NCI-H2029 treated with DMSO at 0.1 percent for 48 hours (cell line): ENCODE measurements at places on chromosomes 13 and 19.
A peak's percentile ranks its signal among the peaks of the same experiment; 100 is the strongest.

GRCh38 chr19:7397687-7398086, 49.0 kb downstream of the ARHGEF18 start:
- DNase-seq = no peak

DNA sequence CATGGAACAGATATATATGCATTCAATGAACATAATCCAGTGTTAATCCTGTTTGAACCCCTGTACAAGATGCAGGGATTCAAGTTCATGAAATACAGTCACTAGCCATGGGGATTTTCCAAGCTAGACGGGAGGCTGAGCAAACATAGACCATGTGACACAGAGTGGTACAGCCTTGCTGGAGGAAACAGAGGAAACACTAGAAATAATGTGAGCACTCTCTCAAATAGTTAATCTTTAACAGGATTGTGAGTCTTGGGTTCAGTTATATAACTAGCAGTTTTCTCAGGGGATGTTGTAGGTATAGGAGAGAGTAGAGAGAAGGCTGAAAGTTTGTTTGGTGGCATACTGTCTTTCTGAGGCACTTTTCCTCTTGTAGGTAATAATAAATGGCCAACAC, 13.9 kb upstream of the LGALS16 start:
- no peak for DNase-seq

DNA sequence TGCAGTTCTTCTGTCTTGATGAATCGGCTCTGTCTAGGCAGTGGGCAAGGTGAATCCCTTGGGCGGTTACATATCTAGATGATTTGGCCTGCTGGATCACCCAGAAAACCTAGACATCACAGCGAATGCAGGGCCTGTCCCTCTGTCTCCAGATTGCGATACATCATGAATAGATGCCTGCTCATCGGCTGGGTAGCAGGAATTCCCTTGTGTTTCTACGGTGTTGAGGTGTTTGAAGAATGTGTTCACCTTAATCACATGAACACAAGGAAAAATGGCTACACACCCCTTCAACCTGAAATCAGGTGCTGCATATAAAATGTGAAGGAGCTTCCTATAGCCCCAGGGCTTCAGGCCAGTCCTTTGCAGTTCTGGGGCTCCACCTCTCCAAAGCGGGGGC, 281.2 kb downstream of the SHISA2 start:
- DNase-seq = no peak

- peak; percentile 19 for DNase-seq
Measured at GRCh38 chr19:35041548-35042055, at the start of gene HPN. HPN (plus strand) TSS chr19:35041721; CDS start chr19:35042507, 786 bp downstream.

DNA sequence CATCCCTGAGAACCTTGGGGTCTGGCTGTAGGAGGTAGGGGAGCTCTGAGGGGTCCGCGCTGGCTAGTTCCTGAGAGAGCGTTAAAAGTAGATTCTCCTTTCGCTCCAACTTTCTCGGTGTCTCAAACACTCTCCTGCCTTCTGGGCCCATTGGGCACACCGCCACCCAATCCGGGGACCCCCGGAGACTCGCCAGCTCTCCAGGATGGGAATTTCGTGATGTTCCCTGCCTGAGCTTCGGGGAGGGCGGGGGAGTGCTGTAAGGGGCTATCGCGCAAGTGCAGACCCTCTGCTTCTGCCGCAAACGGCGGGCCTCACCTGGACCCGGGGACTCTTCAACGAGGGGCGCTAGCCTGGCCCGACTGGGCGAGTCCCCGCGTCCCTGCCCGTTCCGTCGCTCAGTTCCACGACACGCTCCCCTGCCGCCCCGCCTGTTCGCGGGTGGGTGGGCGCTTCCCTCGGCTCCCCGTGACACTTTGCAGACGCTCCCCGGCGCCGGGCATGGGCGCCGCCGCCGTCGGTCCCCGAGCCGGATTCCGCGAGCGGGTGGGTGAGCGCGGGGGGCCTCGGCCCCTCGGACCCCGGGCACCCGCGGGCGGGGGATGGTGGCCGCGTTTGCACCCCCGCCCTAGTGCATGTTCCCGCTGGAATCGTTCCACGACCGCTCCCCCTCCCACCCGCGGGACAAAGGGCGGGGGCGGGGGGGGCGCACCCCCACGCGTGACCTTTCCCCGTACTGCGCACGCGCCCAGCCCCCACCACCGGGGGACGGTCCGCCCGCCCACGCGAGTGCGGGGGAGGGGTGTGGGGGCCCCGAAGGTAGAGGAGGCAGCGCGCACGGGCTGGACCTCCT, at the start of gene CCDC106:
CCDC106 (plus strand) TSS at position 481 of the 853 bp plus-strand sequence. CDS start 835 bp downstream, outside the sequence.
- DNase-seq = no peak

GRCh38 chr13:30140973-30141372, 166.4 kb downstream of the KATNAL1 start:
- no peak for DNase-seq

DNA sequence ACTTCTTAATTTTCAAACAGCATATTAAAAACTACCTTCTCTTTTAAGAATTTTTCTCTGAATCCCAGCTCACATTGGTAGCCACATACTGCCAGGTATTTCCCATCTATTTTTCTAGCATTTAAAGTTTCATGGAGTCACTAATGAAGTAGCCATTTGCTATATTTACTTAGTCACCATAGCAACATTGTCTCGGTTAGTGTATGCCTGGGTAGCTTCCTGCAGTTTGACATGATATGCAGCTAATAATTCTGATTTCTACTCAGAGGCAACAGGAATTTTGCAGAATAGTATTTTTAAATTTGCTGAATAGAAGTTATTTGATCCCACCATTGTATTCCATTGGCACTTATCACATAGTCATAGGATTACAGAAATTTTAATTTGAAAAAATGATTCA, 30.9 kb upstream of the KCTD4 start:
- DNase-seq = no peak

DNA sequence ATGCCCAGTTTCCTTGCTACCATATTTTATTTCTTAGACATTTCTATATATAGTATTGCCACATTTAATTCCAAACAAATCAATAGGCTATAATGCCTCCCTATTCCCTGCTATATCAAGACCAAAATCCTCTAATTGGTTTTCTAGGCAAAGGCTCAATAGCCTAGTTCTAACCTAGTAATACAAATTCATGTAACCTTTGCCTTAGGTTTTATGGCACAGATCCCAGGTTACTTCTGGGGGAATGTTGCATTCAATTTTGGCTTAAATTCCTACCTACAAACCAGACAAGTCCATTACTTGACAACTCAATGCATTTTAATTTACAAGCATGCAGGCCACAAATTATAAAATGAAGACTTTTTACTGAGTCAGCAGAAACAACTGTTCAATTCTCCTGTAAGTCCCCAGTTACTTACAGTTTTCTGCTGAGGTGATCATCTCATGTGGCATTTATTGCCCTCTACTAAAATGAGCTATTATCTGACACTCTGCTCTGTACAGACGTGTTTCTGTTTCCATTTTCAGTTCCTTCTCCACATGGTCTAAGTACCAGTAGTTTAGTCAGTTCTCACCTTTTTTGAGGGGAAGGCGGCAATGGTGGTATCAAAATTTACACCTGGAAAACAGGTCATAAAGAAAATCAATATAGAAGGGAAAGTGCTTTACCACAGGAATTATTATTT, 11.7 kb downstream of the KCNRG start:
- DNase-seq = no peak

GRCh38 chr19:46725036-46725820, 8.3 kb upstream of the PRKD2 start:
- DNase-seq = no peak

DNA sequence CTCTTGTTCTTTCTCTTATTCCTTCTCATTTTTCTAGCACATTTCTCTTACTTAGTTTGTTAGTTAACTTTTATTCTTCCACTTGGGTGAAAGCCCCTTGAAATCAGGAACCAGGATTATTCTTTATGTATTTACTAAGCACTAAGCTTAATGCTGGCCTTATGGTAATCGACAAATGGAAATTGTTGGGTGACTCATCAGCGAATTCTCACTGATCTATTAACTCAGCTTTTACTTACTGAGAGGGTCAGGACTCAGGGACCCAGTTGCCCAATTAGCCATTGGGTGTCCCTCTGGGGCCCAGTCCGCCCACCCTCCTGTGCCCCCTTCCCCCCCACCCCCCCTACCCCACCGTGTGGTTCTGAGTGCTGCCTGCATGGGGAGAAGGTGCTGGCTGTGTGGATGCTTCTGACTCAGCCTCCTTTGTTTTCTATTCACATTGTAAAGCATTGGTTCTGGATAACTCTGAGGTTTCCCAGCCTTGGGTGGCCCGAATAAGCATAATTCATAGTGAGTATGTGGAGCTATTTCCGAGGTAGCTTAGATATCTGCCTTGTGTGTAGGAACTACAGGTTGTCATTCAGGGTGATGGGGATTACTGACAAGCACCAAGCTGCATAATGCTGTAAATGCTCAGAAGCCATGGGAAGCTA, 240.9 kb downstream of the FGF9 start:
- DNase-seq = no peak

DNA sequence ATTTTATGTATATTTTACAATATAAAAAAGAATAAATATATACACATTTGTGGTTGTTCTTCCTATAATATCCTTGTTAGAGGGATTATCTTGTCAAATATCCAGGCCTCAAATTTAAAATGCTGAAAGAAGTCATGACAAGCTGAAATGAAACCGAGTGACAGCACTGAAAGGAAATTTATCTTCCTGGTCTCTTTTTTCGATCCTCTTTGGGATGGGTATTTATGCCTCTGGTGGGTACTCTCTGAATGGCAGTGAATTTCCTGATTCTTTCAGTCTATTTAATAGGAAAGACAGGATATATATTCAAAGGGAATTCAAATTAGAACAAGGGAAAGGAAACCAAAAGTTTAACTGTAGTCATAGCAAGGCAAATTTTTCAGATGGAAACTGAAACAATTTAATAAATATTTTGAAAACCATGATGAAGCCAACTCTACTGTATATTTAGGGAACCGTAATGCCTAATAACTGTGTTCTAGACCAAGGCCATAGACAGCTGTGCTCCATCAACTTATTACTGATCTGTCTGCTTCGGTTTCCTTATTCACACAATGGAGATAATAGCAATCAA, 97.9 kb downstream of the DLEU7 start:
- DNase-seq = no peak

DNA sequence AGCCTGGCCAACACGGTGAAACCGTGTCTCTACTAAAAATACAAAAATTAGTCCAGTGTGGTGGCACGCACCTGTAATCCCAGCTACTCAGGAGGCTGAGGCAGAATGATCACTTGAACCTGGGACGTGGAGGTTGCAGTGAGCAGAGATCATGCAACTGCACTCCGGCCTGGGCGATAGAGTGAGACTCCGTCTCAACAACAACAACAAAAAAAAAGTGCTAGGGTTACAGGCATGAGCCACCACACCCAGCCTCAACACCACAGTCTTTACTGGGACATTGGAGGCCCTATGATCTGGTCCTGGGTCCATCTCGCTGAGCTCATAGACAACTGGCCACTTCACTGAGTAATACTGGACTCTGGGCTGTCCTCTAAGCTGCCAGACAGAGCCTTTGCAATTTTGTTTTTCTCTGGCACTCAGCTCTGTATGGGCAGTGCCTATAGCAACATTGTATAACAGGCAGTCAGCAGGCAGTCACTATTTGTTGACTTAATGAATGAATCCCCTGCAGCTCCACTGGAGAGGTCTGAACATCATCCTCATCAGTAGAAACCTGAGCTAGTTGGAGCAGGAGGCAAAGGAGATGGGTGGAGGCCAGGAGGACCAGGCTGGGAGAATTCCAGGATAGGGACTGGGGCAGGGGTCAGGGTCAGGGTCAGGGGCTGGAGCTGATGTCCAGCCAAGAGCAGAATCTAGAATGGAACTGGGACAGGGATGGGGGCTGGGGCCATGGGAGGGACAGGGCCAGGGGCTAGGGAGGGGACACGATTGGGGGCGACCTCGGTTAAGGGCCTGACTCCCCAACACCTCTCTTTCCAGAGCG, 8.1 kb downstream of the BLOC1S3 start:
- no peak for DNase-seq

- DNase-seq = no peak
Measured at GRCh38 chr13:52961256-52961910, 67.2 kb upstream of the OLFM4 start.

DNA sequence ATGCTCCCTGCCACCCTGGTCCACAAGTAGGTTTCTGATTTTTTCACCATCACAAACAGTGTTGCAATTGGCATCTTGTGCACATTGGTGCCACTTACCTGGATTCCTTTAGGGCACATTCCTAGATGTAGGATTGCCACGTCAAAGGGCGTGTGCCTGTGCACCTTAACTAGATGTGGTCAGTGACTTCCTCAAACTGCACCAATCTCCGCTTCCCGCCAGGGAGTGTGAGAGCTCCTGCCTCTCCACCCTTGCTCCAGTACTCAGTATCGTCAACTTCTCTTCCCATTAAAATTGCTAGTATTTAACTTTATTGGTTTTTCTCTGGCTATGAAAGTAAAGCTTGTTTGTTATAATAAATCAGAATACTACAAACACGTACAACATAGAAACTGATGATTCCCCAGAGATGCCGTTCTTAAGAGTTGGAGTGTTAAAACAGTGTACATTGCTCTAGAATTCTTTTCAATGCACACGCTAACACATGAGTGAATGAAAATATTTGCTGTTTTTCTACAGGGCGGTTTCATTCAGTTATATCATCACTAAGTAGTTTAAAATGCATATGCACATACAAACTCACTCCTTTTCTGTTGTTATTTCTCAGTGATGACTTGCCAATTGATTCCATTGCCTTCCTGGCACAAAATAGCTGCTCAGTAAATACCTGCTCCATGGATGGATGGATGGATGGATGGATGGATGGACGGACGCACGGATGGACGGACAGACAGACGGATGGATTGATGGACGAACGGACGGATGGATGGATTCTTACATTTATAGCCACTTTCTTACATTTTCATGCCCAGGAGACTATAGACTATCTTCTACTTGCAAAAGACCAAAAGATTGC, 23.4 kb downstream of the CCNE1 start:
- no peak for DNase-seq

DNA sequence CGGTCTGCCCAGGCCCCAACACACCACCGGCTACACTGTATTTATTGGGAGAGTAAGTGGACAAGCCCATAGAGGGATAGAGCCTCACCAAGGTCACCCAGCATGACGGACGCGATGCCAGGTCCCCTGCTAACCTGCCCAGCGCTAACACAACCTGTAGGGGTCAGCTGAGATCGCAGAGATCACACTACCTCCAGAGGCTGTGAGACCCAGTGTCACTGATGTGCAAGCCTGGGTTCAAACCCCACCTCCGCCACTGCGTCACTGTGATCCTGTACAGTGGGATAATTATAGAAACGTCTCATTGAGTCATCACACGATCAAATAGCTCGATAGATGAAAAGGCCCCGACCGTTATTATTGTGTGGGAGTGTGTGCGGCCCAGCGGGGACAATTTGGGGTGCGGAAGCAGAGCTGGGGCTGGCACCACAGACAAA, 10.6 kb upstream of the TLE2 start:
- no peak for DNase-seq
